ENCODE measurements at places on chromosomes 13 and 19.

DNA sequence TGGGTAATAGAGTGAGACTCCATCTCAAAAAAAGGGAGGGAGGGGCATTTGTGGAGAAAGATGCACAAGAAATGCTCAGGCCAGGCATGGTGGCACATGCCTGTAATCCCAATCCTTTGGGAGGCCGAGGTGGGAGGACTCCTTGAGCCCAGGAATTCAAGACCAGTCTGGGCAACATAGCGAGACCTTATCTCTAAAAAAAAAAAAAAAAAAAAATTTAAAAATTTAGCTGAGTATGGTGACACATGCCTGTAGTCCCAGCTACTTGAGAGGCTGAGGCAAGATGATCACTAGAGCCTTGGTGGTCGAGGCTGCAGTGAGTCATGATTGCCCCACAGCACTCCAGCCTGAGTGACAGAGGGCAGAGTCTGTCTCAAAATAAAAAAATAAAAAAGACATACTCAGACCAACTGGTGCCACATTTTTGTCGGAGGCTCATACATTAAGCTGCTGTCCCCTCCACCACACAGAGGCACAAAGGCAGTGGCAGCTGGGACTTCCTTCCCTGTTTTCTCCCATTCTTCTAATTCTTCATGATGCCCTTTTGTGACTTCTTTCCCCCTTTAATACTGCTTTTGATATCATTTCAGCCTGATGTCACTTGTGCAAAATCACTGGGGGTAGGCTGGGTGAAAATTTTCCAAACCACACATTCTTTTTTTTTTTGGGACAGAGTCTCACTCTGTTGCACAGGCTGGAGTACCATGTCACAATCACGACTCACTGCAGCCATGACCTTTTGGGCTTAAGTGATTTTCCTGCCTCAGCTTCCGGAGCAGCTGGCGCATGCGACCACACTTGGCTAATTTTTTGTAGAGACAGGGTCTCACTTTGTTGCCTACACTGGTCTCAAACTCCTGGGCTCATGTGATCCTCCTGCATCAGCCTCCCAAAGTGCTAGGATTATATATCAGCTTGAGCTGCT lies 26.8 kb upstream of the CXCL17 start:
- no peak for DNase-seq

DNA sequence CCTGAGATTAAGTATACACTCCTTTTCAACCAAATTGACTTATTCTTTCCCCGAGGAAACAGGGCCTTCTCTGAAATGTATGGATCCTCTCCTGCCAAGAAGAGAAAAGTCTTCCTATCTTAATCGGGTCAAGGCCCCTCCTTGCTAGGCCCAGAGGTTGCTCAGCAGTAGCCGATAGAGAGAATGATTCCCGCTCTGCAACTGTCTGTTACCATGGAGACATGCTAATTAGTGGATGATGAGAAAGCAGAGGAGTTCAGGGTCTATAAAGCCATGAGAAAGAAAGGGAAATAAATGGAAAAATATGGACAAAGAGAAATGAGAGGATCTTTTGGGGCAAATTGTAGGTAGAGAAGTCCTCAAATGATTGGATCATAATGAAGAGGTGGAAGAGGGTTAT lies 103.5 kb downstream of the POU4F1 start:
- DNase-seq: no peak

- no peak for DNase-seq
These were observed 114.8 kb downstream of the LRCH1 start for GRCh38 chr13:46667687-46668281.

- DNase-seq: no peak
These were observed 2.4 kb downstream of the GADD45B start for GRCh38 chr19:2478278-2478755.

DNA sequence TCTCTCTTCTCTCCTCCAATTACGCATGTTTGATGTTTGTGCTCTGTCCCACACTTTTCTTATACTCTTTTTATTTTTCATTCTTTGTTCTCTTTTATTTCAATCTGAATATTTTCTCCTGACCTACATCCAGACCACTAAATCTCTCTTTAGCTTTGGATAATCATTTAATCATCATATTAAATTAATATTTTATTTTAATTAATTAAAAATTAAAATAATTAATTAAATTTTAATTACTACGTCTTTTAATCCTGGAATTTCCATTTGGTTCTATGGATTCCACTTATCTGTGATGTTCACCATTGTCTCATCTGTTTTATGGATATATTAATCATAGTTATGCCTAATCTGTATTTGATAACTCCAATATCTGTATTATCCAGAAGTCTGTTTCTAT lies 62.4 kb downstream of the SPACA7 start:
- DNase-seq: no peak

- DNase-seq: no peak
These were observed 14.0 kb upstream of the ZNF780A start for GRCh38 chr19:40104754-40105153.
